Left colon (tissue), 2 donors: ENCODE measurements at places on chromosomes 5 and 9. TPM values are rescaled to one million over a fixed set of nuclear protein-coding genes. Genes with fewer than 3 reads are reported as not detected.

CDH10 gene
- total RNA-seq: 0.15 TPM

DNA sequence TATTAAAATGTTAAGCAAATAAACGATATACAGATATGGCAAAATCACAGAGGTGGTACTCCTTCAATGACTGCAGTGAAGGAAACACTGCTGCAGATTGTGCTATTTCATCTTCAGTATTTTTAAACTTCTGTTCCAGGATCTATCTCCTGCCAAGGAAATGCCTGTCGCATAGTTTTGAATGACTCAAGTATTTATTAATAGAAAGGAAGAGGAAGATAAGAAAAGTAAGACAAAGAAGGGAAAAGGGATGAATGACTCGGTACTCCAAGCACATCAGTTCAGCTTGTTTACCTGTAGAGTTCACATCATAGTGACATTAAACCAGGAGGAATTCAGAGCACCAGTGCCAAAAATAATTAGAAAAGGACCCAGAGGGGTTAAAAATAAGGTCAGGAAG lies 5.1 kb upstream of the GPX8 start:
- DNase-seq: no peak

NEUROG1 gene
- total RNA-seq: not detected

ABLIM3 gene
- 4.3 TPM for total RNA-seq

PCDHA9 gene
- total RNA-seq: 0.15 TPM

LURAP1L gene
- total RNA-seq: 29.8 TPM

GRCh38 chr9:38689678-38690077 lies 30.3 kb downstream of the FAM240B start:
- DNase-seq: no peak

GRCh38 chr9:121274851-121275250 lies 6.9 kb downstream of the GSN start:
- no peak for DNase-seq

- DNase-seq: no peak
These were observed 160.7 kb downstream of the TMEM38B start for GRCh38 chr9:105854783-105855724.

SPATA31C1 gene
- not detected for total RNA-seq

DNA sequence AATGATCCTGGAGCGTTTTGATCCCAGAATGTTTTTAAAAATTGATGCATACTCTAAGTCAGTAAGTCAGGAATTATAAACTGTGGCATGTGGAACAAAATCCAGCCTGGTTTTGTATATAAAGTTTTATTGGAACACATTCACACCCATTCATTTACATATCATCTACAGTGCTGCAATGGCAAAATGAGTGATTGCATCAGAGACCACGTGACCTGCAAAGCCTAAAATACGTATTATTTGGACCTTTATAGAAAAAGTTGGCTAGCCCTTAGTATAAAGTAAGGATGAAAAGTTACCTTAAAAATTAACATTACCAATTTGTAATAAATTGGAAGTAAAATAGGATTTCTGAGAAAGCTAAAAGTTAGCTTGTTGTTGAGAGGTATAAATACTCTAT lies 95.0 kb downstream of the PCSK5 start:
- DNase-seq: no peak

- DNase-seq: no peak
These were observed 114.8 kb upstream of the DAPK1 start for GRCh38 chr9:87382900-87383299.

DNA sequence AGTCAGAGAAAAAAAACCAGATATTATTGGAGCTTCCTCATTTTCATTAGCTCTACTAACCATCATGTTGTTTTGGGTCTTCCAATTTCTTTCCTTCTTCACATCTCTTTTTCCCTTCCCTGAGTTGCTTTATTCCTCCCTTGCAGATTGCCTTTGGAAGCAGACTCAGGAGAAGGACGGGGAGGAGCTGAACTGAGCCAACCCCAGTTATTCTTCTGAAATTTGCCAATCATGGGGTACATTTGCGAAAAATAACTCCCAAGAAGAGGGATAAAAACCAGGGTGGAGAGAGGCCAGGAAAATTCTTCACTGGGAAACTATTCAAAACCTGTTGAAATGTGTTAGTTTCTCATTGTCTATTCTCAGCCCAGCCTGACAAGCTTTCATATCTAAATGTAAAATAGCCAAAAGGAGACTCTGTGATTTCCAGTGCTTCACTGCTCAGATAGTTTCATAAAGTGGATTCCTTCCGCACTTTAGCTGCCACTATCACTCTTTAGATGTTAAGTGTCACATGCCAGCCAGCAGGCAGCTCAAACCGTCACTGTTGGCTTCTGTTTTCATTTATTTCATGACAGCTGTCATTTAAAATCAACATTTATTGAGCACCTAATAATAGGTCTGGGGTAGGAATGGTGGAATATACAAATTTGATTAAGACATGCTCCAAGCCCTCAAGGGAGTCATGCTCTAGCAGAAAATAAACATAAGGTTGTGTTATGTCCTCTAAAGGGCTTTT lies 204.5 kb downstream of the SREK1 start:
- DNase-seq: no peak

NUDT2 gene
- 19.2 TPM for total RNA-seq

TAF1L gene
- total RNA-seq: not detected

- no peak for DNase-seq
These were observed 92.3 kb downstream of the RAPGEF6 start for GRCh38 chr5:131542723-131543122.

FAM78A gene
- total RNA-seq: 2.7 TPM

TMEM171 gene
- total RNA-seq: 104 TPM

IGFBPL1 gene
- 0.25 TPM for total RNA-seq

DNA sequence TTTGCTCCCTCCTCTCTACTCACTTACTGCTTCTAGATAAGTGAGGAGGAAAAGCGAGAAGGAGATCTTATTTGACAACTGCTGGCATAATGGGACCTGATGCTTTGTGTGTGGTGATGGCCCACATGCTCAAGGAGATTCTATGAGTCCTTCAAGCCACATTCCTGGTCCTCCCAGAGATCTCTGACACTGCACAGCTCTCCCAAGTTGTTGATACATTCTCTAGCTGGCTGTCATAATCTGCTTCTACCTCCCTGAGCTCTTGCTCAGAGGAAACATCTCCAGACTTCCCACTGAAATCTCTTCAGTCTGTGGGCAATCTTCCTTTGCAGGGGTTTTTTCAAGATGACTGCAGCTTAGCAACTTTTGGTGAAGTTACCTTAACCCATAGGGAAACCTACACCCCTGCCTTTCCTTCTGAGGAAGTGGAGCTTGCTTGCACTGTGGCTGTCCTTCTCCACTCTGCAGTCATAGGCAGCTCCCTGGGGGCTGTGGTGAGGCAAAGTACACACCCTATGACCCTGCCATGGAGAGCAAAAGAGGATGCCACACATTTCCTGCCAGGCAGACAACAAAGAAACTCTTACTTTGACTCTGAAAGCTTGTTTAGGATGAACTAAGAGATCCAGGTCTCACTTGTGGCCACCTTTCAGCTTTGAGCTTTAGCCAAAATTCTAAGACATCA lies 163.8 kb downstream of the TMEM38B start:
- no peak for DNase-seq

- DNase-seq: no peak
These were observed 141.3 kb upstream of the ALDH1B1 start for GRCh38 chr9:38251036-38251860.

IL4 gene
- not detected for total RNA-seq

- no peak for DNase-seq
These were observed 1.3 kb downstream of the BARHL1 start for GRCh38 chr9:132583584-132584304.

DNA sequence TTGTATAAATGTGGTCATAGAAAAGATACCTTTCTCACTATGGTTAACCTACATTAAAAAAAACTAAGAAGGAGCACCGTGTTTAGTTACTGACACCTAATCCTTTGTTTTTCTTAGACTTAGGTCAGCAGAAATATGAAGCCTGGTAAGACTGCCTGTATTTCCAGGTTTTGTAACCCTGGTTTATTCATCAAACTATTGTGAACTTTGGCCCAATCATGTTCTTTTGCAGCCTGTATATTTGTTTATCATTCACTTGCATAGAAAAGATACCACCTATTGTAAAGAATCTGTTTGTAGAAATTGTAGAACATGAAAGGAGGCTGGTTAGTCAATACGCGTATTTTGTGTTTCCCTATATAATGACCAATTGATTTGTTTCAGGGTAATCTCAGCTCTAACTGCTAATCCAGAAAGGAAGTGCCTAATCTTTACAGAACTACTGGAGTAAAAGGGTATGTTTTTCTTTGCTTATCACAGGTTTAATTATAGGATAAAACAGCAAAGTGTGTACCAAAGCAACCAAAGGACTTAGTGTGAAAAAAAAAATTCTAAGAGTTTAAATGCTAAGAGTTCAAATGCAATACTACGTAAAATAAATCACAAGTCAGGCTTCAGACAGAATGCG lies 103.6 kb downstream of the LURAP1L start:
- DNase-seq: no peak

- no peak for DNase-seq
These were observed 651.6 kb upstream of the RORB start for GRCh38 chr9:73845539-73845938.

DNA sequence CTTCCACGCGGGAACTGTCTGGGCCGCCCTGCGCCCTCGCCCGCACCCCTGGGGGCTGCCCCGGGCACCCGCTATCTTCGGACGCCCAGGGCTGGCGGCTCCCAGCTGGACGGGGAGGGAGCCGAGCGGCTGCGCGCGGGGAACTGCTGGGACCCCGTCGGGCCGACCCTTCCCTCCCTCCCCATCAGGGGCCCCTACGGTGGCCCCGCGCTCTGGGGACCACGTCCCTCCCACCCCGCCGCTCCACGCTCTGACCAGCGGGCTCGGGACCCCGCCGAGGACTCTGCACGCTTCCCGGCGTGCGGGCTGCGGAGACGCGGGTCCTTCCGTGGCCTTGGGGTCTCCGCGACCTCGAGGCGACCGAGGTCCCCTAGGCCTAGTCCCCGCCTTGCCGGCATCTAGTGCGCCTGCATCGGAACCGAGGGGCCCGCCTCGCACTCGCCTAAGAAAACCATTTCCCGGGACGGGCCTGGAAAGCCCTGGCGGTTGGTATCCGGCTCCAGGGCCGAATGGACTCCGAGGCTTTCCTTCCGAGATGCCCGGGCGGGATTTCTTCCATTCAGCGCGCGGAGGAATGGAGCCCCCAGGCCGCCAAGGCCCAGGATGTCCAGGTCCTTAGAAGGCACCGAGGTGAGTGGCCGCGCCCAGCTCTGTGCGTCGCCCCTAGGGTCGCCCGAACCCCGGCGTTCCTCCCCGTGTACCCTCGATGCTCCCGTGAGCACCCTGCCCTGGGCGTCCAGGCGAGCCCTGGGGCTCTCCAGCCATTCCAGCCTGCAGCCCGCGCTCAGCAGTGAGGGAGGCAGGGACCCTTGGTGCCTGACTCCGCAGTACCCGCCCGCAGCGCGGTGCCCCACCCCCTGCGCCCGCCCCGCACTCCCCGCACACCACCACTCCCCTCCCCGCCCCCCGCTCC lies 705 bp upstream of the SLC6A3 start:
- DNase-seq: no peak

GRCh38 chr5:17355586-17356346 lies 138.3 kb downstream of the BASP1 start:
- DNase-seq: no peak

DNA sequence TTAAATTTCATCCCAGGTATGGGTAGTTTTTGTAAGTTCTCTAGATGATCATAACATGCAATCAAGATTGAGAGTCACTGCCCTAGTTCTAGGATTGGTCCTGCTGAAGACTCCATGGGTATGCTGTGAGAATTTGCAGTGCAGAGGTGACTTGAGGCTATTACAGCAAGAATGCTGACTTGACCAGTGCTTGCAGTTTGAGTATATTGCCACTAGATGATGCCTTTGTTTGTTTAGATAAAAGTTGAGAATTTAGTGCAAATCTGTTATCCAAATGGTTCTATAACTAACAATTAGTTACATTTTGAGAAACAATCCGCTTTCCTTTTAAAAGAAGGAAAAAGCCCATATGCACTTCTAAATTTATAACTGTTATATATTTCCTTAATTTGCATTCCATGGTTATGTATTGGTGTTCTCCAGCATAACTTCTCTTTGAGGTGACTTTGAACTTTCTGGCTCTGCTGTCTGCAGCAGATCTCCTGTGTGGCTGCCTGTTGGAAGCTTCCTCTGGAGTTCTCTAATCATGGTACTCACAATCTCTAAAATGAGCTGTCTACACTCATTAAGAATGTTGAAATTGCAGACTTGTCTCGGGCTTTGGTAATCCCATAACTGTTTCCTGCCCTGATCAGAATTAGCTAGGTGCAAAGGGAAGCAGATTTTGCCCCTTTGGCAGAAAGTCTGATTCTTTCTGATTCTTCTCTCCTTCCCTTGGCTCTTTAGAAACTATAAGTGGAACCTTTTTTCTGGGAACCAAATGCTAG lies 24.9 kb downstream of the MELK start:
- DNase-seq: no peak

- no peak for DNase-seq
These were observed 369.3 kb upstream of the IRX1 start for GRCh38 chr5:3226196-3226920.

MLANA gene
- not detected for total RNA-seq

TMEM252 gene
- not detected for total RNA-seq

SURF4 gene
- 150 TPM for total RNA-seq

DNA sequence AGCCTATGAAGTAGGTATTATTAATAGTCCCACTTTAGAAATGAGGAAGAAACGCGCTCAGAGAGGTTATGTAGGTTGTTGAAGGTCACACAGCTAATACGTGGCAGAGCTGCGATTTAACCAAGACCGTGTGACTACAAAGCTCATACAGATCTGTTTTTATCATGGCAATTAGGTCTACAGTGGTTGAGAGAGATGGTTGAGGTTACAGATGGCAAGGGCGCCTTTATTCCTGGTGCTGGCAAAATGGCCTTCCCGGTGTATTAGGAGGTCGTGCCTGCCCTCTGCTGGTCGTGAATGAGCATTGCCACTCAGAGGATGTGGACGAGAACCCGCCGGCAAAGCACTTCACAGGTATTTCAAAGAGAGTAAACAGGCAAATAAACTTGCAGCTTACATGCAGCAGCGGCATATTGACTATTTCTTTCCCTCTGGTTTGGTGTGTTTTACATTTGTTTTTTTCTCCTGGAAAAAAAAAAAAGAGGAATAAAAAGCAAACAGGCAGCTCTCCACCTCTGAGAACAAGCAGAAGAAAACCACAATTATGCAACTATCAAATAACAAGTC lies 65.3 kb upstream of the EGFLAM start:
- DNase-seq: peak; percentile 69

DNA sequence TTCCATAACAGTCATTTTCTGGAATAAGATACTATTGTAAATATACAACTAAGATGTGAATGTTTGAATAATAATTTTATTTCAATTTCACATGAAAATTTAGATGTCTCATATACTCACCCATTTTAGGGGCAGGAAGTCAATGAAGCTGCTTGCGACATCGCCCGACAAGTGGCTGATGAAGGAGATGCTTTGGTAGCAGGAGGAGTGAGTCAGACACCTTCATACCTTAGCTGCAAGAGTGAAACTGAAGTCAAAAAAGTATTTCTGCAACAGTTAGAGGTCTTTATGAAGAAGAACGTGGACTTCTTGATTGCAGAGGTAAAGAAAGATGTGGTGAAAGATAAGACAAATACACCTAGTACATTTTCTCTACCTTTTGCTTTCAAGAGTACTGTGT lies 8.6 kb downstream of the BHMT start:
- DNase-seq: no peak
